ENCODE measurements at places on chromosomes 3 and 15. TPM values are rescaled to one million over a fixed set of nuclear protein-coding genes. Genes with fewer than 3 reads are reported as not detected.

ROPN1 gene
- total RNA-seq = not detected

MESD gene
- 13.2 TPM for total RNA-seq

TRH gene
- total RNA-seq = not detected

GOLGA6L9 gene
- total RNA-seq = 3.9 TPM

SAXO2 gene
- total RNA-seq = 0.98 TPM

CPLX3 gene
- total RNA-seq = not detected

UCN2 gene
- total RNA-seq = under 0.01 TPM
